Activated T-cell treated with anti-CD3 and anti-CD28 coated beads, Interleukin-2, amount 50 U/mL, for 4 hours (primary cell): ENCODE measurements at places on chromosomes 12 and 14.

DNA sequence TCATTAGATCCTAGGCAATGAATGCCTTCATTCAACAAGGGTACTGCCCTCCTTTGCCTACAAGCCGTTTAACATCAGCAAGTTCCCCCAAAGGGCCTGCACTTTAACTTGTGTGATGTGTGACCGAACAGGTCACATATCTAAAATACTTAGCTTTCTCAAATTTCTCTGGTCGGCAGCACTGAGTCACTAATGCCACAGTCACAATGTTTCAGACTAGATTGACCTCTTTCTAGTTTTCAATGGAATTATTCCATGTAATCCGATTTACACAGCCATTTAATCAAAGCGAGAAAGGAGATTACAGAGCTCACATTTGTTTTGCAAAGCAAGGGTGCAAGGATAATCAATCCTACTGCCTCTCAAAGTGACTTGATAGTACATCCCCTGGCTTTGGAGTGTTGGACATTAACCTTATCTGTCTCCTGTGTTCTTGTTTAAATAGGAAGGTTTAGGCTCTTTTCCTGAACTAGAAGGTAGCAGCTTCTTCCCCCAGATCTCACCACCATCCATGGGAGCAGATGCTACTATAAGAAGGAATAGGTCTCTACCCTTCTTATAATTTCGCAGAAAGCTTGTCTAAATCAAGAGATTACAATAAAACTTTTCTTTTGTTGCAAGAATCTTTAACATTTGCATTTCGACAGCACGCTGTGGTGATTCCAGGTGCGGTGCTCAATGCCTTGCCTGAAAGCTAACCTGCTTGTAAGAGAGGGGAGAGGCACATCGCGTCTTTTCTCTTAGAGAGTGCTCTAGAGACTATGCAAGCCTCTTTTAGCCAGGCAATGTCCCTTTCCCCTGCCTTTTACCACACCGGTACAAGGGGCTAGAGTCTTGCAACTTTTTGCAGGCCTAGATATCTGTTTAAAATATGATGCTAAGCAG is 1.8 kb downstream of the KITLG start:
- DNase-seq: no peak

DNA sequence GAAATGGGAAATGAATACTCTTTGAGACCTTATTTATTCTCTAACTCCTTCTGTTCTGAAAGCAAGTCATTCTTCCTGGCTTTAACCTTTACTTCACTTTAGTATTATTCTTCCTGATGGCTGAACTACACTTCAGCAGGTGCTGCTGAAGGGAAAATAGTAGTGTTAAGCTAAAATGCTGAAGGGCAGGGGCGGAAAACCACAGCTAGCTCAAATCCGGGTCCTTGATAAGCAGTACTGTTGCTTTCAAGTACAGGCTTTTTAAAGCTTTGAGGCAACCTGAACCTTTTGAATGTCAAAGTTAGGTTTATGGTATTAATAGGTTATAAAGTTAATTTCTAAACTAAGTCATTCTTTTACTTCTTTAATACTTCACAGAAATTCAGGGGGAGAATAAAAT is 10.7 kb downstream of the CCDC196 start:
- DNase-seq: no peak

DNA sequence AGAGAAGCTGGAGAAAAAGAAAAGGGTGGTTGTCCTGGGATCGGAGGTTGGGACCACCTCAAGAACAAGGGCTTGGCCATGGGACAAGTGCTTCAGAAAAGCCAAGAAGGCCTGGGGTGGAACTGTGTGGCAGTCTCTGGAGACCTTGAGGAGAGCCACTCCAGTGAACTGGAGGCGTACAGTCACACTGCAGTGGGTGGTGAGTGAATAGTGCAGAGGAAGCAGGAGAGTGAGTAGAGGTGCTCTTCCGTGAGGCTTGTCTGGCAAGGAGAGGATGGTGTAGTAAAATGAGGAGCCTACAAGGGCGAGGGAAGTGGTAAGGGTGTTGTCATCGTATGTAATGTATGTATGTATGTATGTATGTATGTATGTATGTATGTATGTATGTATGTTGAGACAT is 20.9 kb downstream of the RASSF3 start:
- DNase-seq: no peak

DNA sequence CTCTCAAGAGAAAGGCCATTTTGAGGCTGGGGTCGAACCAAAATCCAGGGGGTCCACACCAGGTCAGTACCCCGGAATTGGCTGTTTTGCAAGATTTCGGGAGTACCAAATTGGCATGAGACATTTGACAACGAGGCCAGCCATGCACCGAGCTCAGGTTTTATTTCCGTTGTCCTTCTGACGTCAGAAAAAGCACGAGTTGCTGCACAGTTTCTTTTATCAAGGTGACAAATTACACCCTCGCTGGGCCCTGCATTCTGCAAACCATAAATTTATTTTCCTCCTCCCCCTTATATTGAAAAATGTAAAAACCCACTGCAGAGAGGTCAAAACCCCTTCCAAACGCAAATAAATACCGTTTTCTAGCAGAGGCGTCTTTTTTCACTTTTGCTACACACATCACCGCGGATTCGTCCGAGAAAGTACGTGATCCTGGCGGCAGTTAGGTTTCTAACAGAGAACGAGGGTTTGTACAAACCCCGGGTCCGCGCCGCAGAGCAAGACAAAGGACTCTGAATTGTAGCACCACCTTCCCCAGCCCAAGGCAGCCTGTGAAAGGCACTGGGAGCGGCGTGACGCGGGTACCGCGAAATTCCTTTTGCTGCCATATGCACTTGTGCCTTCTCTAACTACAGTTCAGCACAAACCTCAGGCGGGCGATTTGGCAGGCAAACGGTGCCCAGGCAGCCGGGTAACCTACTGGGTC is 1.8 kb downstream of the SLC38A1 start:
- peak; percentile 54 for DNase-seq
